ENCODE measurements at places on chromosomes 2 and 18. TPM values are rescaled to one million over a fixed set of nuclear protein-coding genes. Genes with fewer than 3 reads are reported as not detected.

RGPD3 gene
- 1.2 TPM for total RNA-seq

TAF1B gene
- 43.2 TPM for total RNA-seq

KCNG2 gene
- total RNA-seq: under 0.01 TPM

PMS1 gene
- total RNA-seq: 68.5 TPM

BAZ2B gene
- 192 TPM for total RNA-seq

REG3G gene
- total RNA-seq: not detected

PTPRN gene
- 24.5 TPM for total RNA-seq

GPC1 gene
- 38.7 TPM for total RNA-seq

IL1F10 gene
- total RNA-seq: not detected

CROCC2 gene
- not detected for total RNA-seq

PLGLB2 gene
- 0.41 TPM for total RNA-seq

AGXT gene
- not detected for total RNA-seq

ABCG8 gene
- total RNA-seq: 0.41 TPM

Measured in frontal cortex (tissue), 4 donors.